ENCODE measurements at places on chromosomes 4 and X.

DNA sequence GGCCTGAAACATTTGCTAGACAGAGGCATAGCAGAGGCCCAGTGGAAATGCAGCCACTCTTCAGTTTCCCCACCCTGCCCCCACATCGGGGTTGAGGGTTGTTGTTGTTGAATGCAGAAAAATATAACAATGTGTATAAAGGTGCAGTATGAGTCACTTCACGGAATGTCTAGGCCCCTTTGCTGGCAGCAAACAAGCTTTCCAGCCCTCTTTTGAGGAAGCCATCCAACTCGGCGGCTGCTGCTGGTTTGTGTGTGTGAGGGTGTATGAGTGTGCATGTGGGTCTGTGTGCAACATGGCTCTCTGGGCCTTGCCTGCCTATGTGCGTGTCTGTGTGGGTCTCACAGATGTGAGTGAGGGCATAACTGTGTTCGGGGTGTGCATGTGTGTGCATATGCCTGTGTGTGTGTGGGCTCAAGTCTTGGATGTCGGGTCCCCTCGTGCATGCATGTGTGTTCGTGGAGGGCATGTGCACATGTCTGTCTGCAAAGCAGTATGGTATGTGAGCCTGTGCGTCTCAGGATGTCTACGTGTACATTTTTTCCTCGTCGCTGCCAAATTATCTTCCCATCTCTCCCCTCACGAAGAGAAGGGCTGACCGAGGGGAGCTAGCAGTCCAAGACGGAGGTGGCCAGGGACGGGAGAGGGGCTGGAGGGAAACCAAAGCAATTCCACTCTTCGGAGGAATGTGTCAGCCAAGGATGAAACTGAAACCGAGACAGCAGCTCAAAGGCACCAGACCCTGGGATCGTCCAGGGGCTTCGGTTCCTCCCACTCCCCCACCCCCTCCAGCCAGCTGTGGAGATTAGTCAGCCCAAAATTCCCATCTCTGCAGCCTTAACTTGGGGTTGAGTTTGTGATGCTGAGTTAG lies 8.4 kb upstream of the ELF4 start:
- DNase-seq: no peak

- DNase-seq: no peak
Measured at GRCh38 chr4:61933527-61933926, 733.4 kb downstream of the ADGRL3 start.

DNA sequence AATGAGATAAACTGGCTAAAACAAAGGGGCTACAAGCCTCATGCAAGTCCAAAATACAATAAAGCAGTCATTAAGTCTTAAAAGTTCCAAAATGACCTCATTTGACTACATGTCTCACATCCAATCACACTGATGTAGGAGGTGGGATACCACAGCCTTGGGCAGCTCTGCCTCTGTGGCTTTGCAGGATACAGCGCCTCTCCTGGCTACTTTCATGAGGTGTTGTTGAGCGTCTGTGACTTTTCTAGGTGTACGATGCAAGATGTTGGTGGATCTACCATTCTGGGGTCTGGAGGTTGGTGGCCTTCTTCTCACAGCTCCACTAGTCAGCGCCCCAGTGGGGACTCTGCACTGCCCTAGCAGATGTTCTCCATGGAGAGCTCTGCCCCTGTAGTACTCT lies 944.9 kb downstream of the TECRL start:
- no peak for DNase-seq

GRCh38 chr4:44791831-44792230 lies 65.5 kb upstream of the GNPDA2 start:
- DNase-seq: no peak

DNA sequence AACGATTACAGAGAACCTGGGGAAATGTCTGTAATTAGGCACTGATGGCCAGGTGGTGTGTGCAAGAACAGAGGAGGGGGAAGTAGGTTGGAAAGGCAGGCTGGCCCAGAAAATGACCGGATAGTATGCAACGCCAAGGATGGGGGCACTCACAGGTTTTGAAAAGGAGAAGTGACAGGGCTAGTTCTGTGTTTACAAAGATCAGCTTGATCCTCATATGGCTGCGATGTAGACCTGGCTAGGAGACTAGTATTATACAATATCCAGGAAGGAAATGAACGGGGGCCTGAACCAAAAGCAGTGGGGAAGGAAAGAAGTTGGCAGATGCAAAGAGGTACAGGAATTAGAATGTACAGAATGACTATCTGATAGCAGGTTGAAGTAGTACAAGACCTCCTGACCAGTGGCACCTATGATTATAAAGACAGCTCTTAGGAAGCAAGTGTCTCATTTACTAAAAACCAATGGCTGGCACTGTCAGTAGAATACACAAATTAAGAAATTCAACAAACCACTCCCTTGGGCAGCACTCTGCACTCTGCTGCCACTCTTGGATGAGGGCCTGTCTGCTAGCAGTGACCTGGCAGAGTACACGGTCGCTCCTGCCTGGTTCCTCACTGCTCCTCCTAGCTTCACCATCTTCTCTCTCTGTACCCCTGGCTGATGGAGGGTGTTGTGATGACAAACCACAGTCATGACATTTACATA lies 14.1 kb downstream of the MFAP3L start:
- no peak for DNase-seq

GRCh38 chr4:71677568-71677967 lies 106.3 kb downstream of the GC start:
- no peak for DNase-seq

DNA sequence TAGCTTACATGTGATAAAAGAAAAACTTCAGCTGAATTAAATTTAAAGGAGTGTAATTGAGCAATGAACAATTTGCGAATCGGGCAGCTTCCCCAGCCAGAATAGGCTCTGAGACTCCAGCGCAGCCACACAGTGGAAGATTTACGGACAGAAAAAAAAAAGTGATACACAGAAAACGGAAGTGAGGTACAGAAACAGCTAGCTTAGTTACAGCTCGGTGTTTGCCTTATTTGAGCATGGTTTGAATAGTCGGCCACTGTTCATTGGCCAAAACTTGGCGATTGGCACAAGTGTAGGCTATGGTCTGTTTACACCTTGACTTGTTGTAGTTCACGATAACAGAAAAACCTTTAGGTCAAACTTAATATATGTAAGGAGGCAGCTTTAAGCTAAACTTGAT lies 16.7 kb upstream of the SUPT20HL1 start:
- DNase-seq: no peak

- DNase-seq: no peak
Measured at GRCh38 chrX:72365126-72365525, 59.4 kb upstream of the CITED1 start.

DNA sequence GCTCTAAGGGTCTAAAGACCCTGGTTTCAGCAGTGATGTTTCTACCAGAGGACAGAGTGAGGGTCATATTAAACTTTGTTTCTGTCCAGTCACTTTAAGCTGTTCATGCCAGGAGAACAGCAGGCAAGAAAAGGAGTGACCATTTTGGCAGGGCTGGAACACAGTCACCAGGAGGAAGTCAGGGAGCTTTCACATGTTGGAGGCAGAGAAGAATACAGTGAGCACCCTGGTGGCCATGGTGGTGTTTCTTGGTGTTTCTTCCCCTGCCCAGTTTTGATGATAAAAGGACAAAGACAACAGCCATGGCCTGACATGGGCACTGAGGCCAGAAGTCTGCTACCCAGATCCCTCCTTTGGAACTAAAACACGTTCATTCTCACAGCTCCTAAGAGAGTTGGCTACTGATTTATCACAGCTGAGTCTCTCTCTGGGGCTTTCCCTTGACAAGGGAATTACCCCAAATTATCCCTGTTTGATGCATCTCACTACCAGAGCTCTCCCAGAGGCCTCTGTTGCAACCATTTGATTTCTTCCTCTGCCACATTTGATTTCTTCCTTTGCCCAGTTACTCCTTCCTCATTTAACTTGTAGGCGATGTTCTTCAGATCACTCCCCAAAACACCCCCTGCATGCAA lies 106.4 kb upstream of the NWD2 start:
- DNase-seq: no peak

DNA sequence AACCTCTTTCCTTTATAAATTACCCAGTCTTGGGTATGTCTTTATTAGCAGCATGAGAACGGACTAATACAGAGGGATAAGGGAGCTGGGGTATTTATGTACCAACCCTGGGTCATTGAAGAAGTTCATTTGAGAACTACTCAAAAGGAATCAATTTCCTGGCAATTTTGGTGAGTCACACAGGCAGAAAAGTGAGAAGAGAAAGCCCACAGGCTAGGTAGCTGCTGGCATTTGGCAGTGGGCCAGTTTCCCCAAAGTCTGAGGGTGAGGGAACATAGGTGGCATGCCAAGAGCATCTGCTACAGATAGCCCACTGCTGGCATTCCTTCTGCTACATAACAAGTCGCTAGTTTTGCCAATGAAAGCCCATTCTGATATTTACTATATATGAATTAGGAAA lies 411.2 kb downstream of the MID1IP1 start:
- DNase-seq: no peak

- DNase-seq: no peak
Measured at GRCh38 chr4:48858130-48858529, 27.2 kb downstream of the OCIAD1 start.

DNA sequence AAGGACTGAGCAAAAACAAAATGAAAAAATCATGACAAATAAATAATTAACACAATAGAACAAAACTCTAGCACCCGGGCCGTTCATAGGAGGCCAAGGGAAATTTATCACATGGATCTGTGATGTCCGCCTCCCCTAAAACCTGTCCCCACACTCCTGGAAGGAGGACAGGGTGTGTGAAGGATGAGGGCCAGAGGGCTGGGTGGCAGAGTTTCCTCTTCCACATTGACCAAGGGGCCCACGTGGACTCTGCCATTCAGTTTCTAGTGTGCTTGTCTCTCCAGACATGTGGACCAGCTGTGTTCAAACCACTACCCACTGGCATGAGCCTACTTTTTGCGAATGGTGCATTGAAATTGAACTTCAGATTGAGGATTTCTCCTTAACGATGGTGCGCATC lies 6.3 kb downstream of the PRRG3 start:
- DNase-seq: no peak

DNA sequence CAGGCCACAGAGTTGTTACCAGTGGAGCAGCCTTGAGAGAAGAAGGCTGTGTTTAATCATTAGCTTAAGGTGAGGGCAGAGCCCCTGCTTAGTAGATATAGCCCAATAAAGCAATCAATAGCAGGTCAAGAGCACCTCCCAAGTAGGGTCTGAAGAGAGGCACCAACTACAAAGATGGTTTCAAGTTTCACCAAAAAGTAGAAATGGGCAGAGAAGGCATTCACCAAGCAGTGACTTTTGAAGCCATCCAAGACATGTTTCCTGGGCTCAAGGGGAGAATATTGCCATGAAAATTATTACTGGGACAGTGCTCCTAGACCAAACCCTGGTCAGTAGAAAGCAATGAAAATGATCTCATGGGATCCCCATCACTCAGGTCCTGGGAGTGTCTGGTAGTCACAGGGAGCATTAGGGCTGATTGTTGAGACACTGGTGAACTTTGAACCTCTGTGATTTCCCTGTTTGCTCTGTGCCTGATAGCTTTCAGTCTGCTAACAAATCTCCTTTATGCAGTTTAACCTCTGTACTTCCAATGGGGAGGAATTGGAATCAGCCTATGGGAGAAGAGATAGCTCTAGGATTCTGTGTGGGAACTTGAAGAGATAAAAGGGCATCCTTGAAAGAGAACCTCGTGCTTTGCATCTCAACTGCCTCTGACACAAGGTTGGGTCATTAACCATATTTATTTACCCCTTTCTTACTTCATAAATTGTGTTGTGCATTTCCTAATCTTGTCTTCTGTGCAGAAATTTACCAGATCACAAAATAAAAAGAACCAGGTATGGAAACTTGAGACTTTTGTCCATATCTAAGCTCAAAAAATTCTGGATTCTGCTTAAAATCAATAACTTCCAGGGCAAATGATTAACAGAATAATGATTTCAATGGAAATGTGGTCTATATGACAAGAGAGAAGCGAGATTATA lies 9.3 kb upstream of the OTC start:
- no peak for DNase-seq

- DNase-seq: no peak
Measured at GRCh38 chr4:2042947-2043395, 16.2 kb upstream of the NAT8L start.

Data from forelimb muscle (tissue), 1 donor.